ENCODE measurements at places on chromosomes 12 and 14.

- no peak for DNase-seq
Observed at GRCh38 chr12:71191509-71192196, 33.9 kb upstream of the TSPAN8 start.

GRCh38 chr12:131737150-131737827 is 26.4 kb downstream of the SFSWAP start:
- peak; percentile 79 for DNase-seq

DNA sequence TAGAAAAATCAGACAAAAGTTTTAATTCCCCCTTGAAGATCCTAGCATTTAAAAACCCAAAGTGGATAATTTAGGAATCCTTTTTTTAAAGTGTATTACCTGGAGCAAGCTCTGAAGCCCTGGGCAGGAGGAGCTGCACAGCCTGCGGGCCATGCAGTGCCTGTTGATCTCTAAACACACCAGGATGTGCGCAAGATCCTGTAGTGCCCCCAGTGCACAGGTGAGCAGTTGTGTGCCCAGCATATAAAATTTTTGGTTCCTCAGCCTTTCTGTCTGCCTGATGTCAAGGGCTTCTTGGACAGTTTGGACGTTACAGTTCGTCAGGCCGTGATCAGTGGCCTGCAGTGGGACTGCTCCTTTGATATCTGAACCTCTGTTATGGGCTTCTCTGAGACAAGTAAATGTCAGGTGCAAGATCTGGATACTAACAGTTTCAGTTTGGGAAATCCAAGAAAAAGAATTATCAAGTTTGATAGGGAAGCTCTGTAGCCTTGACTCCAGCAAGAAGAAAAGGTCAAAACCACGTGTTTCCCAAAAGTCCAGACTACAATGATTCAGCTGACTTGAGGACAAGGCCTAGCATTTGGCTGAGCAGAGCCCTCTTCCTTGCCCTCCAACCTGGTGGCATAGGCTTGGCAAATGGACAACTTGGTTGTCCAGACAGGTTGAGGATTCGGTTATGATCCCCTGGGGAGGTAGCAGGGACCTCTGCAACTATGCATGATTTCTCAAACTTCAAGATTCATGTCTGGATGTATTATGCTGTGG is 1.0 kb downstream of the ATXN7L3B start:
- DNase-seq, result peak; percentile 7

DNA sequence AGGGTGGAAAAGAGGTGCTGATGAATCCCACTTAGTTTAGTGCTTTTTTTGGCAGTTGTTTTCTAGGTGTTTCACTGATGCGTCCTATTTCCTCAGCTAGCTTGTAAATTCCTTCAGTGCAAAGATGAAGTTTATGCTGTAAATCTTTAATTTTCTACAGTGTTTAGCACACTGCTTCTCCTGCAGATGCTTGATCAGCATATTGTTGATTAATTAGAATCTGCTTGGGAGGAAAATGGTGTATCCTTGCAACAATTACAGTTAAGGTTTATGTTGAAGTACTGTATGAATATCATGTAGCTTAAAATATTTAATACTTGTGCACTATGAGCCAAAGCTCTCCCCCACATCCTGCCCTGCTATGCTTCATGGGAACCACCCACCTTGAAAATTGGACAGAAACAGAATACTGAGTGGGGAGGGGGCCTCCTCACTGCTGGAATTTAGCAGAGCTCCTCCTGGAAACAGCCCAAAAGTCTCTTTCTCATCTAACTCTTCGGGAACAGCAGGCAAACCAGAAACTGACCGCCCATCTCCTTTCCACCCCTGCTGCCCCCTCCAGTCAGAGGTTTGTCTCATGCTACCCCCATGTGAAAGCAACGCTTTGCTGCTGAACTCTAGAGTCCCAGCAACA is 20.3 kb upstream of the DHRS4 start:
- no peak for DNase-seq

- peak; percentile 4 for DNase-seq
Observed at GRCh38 chr12:17609153-17609552, 480.8 kb downstream of the RERGL start.

- DNase-seq, result peak; percentile 9
Observed at GRCh38 chr12:44551631-44552030, 324.5 kb downstream of the NELL2 start.

DNA sequence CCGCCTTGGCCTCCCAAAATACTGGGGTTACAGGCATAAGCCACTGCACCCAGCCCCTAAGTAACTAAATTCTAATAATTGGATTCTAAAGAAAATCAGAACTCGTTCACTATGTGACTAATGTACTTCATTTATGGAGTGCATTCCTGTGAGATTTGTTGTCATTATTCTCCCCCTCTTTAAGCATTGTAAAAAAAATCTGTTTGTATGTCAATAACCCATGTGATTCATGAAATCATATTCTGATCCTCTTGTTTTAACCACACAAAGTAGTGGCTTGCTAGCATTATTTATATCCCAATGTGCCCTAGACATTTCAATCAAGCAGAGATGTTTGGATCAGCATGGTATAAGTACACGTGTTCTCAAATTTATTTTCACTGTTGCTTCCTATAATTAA is 78.2 kb upstream of the OSBPL8 start:
- DNase-seq, result no peak

GRCh38 chr14:96661244-96661969 is 135.8 kb upstream of the VRK1 start:
- DNase-seq, result no peak

DNA sequence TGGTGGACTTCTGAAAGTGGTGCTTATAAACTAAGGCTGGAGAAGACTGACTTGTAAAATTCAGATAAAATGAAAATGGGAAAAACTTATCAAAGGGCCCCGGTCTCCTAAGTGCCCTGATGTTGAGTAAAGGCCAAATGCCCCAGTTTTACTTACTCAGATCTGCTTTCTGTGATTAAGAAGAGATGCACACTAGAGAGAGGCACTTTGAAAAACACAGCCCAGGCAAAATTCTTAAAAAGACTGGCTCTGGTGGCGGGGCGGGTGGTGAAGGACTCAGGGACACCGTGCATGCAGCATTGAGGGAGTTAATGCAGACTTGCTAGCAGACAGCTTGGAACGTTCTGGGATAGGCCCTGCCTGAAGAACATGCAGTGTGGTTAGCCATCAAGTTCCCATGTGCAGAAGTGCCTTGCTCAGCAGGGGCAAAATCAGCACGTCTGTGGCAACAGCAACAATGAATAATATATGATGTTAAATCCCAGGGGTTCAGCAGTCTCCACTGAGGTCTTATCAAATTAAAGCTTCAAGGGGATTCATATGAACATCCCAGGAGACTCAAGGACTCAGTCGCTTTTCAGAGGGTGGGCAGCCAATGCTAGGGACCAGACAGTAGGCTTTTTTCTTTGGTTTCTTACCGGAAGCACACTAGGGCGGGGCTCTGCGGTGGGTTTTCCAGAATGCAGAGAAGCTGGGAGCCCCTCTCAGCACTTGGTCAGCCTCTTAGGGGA is 105.0 kb downstream of the DAD1 start:
- DNase-seq, result no peak

DNA sequence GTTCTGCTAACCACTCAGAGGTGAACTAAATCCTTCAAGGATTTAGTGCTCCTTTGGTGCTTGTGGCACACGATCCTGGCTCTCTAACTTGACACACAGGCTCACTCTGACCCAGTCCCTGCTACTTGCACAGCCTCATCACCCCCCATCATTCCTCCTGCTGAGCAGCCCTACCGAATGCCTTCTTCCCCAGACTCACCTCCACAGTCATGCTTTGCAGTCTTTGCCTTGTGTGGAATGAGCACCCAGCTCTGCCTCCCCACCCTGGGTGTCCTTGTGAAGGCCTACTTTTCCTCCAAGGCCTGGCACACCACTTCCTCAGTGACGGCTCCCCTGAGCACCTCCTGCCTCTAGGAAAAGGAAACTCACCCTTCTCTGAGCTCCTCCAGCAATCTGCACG is 7.9 kb upstream of the TINF2 start:
- DNase-seq, result no peak

DNA sequence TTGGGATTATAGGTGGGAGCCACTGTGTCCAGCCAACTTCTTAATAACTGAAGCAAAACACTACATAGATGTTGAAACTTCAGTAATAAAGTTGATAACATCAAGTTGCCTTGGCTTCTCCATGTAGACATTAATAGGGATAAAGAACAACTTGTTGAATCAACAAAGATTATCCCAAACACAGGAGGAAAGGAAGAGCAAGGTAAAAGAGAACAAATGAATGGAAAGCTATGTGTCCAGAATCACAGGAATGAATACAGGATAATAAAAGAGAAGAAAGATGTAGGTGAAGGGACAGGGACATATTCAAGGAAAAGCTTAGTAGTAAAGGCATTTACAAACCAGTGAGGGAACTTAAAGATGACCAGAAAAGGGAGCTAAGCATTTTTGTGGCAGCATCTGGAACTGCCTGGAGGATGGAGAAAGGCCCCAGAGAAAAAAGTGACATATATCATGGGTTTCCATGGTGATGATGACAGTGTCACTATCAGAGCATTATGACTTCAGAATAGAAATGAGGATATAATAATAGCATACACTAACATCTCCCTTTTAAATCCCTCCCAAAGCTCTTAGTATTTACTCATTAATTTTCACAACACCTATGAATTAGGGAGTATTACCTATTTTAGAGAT is 24.0 kb upstream of the MDM1 start:
- no peak for DNase-seq

GRCh38 chr14:87888136-87888999 is 104.6 kb downstream of the GALC start:
- DNase-seq, result peak; percentile 46

DNA sequence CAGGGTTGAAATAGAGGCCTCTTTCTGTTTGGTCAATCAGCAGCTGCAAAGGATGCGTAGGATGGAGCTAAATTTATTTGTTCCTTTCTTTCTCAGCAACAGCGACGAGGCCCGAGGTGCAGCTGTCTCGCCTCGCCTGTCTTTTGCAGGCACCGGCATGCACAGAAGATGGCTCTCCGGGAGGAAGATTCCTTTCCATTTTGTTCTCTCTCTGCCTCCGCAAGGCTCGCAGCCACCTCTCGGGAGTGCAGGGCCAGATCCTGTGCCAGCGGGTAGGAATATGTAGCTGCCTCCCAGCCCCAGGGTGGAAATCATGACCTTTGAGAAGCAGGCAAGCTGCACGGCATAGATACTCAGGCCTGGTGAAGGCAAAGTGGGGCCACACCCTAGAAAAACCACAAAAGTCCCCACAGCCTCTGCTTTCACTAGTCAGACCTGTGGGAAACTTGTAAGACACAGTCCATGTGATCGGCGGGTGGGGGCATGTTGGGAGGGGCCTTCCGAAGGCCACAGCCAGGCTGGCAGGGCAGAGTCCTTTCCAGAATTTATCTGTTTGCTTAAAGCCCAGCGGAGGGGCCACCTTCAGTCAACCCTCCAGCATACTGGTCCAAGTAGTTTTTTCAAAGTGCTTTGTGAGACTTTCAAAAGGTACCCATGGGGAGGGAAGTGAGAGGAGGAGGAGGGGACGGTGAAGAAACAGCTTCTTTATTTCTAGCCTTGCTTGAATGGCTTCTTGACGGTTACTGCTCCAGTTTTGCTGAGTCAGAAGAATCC is at the start of gene MAP1LC3B2:
MAP1LC3B2 (plus strand) TSS at position 220 of the 774 bp plus-strand sequence. CDS start 16,562 bp downstream, outside the sequence.
- DNase-seq, result peak; percentile 85

GRCh38 chr12:84089356-84089755 is 823.2 kb downstream of the SLC6A15 start:
- DNase-seq, result no peak

GRCh38 chr14:37170237-37170636 is 2.2 kb downstream of the SLC25A21 start:
- DNase-seq, result no peak

GRCh38 chr12:94386422-94386821 is 73.2 kb downstream of the CEP83 start:
- DNase-seq, result no peak

DNA sequence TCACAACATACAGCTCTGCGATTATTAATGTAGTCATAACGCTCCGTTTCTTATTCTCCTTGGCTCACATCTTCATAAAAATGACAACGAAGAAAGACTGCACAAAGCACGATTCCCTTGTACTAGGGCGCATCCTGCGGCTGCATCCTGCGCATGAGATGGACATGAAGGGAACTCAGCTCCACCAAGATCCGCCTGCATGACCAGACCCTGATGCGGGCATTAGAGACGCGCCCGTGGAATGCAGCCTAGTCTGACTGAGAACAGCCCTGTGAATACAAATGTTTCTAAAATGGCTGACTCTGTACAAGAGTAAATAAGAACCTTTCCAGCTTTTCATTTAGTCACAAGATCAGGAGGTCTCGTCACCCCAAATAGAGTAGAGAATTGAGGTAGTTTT is 422.2 kb downstream of the NOVA1 start:
- DNase-seq, result no peak

DNA sequence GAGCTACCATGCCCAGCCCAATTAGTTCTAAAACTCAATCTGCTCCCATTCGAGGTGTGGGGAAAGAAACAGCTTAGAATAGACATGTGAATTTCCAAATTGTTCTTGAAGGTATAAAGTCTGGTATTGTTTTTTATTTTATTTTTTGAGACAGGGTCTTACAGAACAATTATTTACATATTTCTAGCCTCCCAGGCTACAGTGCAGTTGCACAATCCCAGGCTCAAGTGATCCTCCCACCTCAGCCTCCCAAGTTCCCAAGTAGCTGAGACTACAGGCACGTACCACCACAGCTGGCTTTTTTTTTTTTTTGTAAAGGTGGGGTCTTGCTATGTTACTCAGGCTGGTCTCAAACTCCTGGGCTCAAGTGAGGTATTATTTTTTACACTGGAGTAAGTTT is 6.3 kb downstream of the SLC11A2 start:
- DNase-seq, result no peak

GRCh38 chr12:25151476-25151875 is 43.5 kb downstream of the DNAI7 start:
- peak; percentile 92 for DNase-seq

GRCh38 chr14:50763382-50764007 is 67.5 kb downstream of the NIN start:
- DNase-seq, result peak; percentile 70

- peak; percentile 99 for DNase-seq
Observed at GRCh38 chr14:101072945-101073597, 169.5 kb upstream of the RTL1 start.

DNA sequence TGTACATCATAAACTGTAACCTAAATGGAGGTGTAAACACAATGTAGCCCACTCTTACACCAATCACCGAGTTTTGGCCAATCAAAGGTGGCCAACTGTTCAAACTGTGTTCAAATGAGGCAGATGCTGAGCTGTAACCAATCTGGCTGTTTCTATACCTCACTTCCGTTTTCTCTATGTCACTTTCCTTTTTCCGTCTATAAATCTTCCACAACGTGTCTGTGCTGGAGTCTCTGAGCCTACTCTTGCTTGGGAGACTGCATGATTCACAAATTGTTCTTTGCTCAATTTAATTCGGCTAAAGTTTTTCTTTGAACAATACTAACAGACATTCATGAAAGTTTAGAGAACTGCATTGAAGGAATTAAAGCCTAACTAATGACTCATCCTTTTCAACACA is 547.1 kb upstream of the USP15 start:
- no peak for DNase-seq

All from Daoy (cell line).